CD4-positive, alpha-beta T cell treated with Interleukin-1 beta for 1 hour (primary cell): ENCODE measurements at places on chromosomes 12 and 14.

- DNase-seq: no peak
Observed at GRCh38 chr14:75439989-75440388, 12.2 kb downstream of the JDP2 start.

DNA sequence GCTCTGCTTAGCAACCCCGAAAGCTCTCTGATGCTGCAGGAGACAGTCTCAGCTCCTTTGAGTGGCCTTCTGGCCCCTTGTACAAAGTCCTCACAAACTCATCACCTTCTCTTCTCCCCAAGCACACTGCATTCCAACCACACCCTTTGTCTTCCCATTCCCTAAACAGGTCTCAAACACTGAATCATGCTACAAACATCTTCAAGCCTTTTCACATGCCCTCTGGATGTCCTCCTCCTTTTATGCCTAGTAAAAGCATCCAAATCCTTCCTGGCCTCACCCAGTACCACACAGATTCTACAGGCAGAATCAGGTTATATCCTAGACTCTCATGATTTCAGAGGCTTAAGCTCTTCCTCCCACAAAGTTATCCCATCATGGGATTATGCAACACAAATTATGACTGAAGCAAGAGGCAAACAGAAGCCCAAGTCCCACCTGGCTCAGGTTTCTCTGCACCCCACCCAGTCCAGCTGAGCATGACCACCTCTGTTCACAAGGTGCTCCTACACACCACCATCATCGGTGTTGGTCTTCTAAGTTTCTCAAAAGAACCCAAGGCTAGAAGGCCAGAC, 61.4 kb upstream of the PCED1B start:
- no peak for DNase-seq

- no peak for DNase-seq
Observed at GRCh38 chr12:15122344-15122743, 98.9 kb downstream of the RERG start.

DNA sequence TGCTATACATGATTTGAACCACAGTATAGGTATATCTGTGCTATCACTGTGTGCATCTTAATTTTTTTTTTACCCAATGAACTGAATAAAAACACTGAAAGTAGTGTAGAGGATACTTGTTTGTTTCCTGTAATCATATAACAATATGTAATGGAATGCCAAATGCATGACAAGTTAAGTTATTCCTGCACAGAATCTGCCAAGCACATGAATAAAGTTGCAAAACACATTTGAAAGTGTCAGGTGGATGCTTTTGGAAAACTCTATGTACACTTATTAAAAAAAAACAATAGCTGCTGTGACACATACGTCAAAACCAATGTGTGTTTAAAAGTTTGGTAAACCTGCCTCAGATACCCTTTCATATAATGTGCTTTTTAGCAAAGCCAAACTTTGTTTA, 1638.1 kb upstream of the SEL1L start:
- no peak for DNase-seq

DNA sequence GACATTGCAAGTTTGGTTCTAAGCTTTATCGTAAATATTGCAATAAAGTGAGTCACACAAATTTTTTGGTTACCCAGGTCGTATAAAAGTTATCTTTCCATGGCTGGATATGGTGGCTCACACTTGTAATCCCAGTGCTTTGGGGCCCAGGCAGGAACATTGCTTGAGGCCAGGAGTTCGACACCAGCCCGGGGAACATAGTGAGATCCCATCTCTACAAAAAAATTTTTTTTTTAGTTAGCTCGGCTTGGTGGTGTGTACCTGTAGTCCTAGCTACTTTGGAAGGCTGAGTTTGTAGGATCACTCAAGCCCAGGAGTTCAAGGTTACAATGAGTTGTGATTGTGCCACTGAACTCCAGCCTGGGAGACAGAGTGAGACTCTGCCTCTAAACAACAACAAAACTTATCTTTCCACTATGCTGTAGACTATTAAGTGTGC, 24.4 kb downstream of the PRORP start:
- DNase-seq: no peak

DNA sequence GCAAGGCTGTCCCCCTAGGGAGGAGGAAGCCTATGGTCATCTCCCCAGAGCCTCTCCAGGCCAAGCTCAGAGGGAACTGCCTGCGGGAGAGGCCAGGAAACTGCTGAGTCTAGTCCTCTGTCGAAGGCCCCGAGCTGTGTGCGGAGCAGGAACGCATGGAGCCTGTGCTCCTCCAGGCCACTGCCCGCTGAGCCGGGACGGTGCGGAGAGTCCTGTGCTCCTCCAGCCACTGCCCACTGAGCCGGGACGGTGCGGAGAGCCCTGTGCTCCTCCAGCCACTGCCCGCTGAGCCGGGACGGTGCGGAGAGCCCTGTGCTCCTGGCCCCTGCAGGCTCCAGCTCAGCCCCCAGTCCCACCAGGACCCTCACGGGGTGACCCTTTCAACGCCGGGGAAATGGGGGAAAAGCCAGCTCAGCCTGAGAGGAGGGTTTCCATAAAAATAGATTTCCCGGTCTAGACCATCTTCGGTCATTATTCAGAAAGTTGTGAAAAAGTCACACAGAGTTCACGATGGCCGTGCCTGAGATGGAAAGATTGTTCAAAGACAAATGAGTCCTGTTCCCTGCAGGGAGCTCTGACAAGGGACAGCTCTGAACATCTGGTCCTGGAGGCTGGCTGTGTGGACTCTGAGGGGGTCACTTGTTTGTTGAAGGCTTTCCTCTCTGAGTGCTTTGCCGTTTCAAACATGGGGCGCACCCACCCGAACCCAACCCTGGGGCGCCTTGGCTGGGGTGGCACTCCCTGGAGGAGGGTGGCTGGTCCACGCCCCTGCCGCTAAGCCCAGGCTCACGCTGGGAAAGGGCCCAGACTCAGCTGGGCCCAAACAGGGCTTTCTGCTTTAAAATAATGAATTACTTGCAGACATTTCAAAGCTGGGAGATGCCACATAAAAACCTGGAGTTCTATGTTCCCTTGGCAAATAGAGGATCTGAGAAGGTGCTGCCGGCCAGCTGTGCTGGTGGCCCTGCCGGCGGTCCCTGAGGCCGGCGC, 85.5 kb downstream of the ADGRD1 start:
- DNase-seq: no peak

GRCh38 chr12:114998750-114999128, 314.8 kb upstream of the TBX3 start:
- DNase-seq: no peak

GRCh38 chr12:3795492-3796133, 42.7 kb upstream of the CRACR2A start:
- DNase-seq: no peak

- no peak for DNase-seq
Observed at GRCh38 chr12:132937476-132937875, 18.6 kb downstream of the ZNF605 start.

DNA sequence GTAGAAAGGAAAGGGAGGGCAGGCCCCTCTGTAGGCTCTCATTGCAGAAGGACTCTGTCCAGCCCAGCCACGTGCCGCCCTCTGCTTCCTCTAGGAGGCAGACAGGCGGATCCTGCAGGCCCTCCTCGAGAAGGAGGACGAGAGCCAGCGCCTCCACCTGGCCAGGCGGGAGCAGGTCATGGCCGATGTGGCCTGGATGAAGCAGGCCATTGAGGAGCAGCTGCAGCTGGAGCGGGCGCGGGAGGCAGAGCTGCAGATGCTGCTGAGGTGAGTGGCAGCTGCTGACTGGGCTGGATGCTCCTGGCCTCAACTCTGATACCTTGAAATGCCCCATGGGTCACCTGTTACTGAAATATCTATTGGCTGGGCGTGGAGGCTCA, 10.9 kb downstream of the TCHP start:
- no peak for DNase-seq

DNA sequence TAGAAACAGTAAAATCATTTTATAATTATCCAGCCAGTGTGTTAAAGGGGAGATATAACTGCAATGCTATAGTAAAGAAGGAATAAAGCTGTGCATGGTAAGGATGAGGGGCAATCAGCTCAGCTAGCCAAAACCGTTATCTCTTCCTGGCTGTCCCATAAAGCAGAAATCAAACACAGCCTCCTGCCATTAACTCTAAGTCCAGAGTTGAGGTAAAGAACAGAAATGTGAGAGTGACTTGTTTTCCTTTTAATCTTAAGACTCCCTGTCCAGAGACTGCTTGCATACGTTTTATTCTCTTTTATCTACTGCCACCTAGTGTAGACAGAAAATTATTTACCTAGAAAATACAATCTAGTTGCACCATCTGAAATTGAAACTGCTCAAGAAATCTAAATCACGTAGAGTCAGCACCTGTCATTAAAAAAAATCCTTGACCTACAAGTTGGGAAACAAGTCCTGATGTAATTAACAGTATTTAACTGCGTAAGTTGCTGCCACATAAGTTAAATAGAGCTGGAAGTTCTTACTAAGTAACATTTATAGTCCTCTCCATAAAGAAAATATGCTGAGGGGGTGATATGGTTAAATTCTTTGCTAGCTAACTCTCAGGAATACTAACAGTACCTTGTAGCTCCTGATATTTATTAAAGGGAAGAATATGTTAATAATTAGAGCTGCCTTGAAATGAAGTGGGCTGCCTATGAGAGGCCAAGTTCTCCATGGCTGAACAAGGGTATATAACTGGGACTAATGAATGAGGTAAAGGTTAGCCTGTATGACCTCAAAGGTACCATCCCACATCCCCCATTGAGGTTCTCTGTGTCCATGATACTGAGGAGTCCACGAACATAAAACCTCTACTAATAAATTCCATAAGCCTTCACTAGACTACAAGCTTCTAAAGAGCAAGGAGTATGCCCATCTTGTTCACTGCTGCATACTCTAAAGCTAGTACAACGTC, 62.7 kb downstream of the GALNT4 start:
- no peak for DNase-seq

- DNase-seq: no peak
Observed at GRCh38 chr14:31060253-31060875, 34.2 kb upstream of the STRN3 start.

DNA sequence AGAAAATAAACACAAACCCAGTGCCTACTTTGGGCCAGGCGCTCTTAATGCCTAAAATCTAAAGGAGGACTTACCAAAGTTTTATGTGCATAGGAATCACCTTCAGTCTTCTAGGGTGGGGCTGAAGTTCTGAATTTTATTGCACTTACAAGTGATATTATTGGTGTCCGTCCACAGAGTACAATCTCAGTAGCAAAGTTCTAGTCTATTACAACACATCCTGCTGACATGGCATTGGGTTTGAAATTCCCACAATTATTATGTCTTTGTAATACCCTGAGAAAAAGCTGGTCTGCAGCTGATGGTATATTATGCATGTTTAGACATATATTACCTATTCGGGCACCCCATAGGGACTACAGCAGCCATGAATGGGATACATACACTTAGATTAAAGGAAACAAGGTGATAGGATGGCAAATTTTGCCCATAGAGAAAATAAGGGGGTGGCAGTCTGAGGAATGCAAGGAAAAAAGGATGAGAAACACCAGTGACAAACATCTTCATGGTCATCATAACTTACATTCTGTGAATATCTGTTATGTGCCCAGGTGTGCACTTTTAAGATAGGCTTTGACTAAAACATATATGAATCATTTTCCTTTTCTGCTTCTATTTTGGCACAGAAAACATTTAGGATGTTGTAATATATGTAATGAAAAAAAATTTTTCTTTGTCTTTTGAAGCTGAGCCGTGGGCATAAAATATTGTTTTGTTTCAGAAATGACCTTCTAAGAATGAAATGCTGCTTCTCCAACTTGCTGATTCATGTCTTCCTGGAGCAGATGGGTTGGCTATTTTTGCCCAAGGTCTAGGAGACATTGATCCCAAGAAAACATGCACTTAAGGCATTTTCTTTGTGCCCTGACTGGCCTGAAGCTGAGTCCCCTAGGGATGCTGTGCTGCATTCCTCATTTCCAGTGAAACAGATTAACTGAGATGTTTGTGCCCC, 27.2 kb upstream of the ALG10 start:
- DNase-seq: no peak

- DNase-seq: no peak
Observed at GRCh38 chr12:41536813-41537490, 348.8 kb downstream of the PDZRN4 start.

DNA sequence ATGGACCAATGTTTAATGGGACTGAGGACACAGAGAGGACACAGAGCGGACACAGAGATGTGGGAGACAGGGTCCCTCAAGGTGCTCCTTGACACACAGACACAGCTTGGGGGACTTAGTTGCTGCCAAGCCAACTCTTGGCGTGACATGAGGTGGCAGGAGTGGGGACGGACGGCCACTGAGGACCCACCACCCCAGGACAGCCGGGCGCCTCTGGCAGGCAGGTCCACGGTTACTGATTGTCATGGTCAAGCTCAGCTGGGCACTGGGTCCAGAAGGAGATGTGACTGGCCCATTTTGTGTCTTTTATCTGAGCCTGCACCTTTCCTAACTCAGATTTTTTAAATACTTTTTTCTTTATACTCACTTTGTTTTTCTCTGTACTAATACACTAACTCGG, 15.7 kb upstream of the PWP1 start:
- no peak for DNase-seq

- DNase-seq: no peak
Observed at GRCh38 chr12:74988156-74988555, 221.5 kb downstream of the KCNC2 start.

GRCh38 chr14:103935102-103935501, 6.8 kb downstream of the TDRD9 start:
- no peak for DNase-seq

DNA sequence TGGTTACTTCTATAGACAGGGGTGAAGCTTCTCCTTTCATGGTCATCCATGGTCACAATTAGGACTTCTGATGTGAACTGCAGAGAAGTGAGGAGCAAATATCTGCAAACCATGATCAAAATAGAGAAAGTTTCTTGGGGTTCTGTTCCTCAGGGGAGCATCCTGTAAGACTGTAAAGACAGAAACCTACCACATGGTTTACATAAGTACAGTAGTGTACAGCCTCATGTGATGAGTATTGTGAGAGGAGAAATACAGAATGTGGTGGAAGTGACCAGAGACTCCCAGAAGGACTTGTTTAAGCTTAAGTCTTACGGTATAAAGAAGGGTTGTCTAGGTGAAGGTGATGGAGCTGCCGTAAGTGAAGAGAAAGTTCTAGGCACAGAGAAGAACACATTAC, 484.7 kb downstream of the LRIG3 start:
- no peak for DNase-seq

DNA sequence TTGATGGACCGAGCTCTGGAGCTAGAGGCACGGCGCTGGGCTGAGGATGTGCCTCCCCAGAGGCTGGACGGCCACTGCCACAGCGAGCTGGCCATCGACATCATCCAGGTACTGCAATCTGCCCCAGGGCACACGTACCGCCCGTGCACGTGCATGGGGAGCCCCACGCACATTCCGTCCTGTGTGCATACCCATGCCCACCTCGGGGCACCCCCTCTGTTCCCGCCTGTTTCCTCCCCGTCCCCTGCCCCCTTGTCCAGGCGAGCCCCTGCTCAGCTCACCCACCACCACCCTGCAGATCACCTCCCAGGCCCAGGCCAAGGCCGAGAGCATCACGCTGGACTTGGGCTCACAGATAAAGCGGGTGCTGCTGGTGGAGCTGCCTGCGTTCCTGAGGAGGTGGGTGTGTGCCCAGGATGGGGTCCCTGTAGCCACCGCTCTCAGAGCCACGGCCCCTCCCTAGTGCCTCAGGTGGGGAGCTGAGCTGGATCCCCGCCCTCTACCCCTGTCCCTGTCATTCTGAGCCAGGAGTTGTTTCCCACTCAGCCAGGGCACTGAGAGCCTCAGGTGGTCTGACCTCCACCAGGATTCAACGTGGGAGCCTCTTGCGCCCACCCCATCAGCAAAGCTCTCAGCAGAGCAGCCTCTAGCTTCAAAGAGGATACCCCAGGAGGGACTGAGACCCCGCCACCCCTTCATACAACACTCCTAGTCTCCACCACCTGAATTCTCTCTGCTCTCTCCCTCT, 6.9 kb downstream of the TNFAIP2 start:
- DNase-seq: no peak

- DNase-seq: no peak
Observed at GRCh38 chr12:94594443-94594825, 55.9 kb downstream of the TMCC3 start.
